Body of pancreas (tissue), 4 donors: ENCODE measurements at places on chromosomes 1 and 21.
A peak's percentile ranks its signal among the peaks of the same experiment; 100 is the strongest.

GRCh38 chr1:241424480-241424971, 67.5 kb upstream of the RGS7 start:
- DNase-seq, result no peak

GRCh38 chr1:42173155-42173933, 8.8 kb upstream of the GUCA2A start:
- peak; percentile 62 for DNase-seq

DNA sequence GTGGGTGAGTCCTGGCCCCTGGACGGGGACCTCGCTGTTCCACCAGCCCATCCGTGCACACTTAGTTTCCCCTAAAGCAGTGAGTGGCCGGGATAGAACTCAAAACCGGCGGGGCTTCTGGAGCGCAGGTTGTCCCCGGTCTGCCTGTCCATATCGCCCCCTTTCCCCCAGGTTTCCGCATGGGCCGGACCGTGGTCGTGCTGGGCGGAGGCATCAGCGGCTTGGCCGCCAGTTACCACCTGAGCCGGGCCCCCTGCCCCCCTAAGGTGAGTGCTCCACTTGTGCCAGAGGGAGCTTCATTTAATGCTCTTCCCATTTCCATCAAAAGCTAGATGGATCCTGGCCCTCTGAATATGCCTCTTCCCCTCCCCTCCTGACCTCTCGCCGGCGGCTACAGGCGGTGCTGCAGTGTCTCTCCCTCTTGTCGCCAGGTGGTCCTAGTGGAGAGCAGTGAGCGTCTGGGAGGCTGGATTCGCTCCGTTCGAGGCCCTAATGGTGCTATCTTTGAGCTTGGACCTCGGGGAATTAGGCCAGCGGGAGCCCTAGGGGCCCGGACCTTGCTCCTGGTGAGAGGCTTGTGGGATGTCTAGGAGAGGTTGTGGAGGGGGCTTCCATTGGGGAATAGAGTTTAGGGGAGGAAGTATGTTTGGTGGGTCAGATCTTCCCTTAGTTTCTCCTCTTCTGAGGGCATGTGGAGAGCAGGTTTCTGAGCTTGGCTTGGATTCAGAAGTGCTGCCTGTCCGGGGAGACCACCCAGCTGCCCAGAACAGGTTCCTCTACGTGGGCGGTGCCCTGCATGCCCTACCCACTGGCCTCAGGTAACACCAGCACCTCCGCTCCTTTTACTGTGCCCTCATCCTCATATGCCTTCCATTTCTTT, 683 bp downstream of the PPOX start:
- DNase-seq, result no peak

DNA sequence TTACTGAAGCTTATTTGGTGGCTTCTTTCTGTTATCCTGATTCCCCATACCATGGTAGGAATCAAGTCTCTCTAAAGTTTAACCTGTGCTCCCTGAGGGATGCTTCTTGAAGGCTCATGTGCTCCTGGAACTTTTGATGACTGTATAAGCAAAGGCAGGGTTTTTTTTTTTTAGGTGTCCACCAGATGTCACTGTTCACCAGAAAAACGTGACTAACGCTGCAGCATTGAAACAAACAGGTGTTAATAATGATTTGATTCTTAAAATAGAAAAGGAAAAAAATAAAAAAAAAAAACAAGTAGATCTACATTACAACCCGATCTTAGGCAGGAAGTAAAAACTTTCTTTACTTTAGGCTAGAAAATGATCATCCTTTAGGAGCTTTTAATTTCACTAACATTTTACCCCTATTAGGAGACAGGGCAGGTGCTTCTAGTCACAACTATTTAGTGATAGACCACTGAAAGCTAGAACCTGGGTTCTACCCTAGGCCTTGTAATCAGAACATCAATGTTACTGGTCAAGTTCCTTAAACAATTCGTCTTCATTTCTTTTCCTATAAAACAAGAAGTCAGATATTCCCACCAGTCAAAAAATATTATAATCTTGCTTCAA, 223.0 kb downstream of the PLA2G4A start:
- no peak for DNase-seq

DNA sequence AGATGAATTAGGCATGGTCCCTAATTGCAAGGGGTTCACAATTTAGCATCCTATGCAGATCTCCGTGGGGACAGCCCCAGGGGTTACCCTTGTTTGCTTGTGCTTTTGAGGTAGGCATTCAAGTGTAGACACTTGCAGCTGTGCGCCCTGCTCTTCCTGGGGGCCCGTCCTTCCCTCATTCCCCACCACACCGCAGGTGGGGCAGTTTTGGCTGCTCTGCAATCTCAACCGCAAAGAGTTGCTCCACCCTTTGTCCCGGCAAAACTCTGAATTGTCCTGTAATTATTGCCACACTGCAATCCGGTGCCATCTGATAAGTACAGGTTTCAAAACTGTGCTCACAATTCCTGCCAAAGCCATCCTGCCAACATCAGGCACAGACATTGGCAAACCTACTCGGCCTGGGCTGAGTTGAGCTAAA, 65.4 kb upstream of the LYST start:
- no peak for DNase-seq

- no peak for DNase-seq
These were observed 32.7 kb upstream of the KIRREL1 start for GRCh38 chr1:157960773-157961172.

DNA sequence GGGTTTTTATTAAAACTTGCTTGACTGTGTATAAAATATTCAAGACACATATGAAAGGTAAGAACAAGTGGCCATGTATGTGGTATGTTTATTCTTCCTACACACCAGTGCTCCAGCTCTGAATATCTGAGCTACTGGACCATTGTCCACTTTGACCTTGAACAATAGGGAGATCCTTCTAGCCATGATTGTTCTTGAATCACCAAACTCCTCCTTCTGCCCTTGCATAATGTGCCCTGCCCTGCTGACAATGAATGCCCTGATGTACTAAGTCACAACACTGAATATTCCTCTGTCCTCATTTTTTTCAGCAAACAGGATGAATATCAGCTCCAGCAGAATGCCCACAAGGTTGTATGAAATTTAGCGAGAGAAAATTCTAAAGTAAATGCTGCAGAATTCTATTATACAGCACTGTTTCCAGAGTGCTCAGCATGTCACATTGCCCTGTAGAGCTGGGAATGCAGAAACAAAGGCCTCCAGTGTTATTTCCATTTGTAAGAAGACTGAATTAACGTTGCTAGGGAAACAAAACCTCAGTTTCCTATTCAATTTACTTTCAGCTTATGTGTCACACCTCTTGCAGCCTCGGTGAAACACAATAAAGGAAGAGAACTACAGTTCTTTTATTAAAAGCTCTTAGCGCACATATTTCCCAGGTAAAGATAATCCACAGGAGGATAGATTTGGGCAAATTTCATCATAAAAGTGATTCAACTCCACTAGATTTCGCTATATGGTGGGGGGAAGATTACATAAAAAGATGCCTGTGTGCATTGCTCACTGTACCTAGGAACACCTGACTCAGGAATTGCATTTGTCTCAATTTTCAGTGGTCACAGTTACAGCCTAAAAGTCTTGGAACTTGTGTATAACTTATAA, 187.4 kb upstream of the ATP1B1 start:
- DNase-seq, result no peak

DNA sequence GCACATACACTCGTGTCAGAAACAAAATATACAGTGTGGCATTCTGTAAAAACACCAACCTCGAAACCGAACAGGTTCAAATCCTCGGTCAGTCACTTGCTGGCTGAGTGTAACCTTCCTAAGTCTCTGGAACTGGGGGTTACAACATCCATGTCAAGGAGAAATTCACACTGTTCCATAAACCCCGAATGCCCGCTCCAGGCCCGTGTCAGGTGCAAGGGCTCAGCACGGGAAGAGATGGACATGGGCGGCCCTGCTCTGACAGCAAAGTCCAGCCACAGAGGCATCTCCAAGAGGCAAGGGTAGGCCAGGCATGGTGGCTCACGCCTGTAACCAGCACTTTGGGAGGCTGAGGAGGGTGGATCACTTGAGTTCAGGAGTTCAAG, 79.5 kb downstream of the SLC66A1 start:
- DNase-seq, result no peak

DNA sequence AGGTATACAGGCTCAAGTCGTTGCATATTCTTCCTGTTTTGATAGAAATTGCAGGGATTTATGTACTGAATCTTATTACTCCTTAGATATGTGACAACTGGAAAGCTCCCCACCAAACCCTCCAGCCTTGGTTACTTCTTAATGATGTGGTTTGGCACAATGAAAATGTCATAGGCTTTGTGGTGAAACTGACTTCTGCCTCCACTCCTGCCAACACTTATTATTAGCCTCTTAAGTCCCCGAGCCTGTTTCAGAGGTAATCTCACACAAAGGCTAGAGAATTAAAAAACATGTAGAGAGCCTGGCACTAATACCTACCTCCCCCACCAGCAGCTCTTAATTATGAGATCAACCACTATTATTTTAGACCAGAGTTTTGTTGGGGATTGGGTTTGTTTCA, 4.2 kb downstream of the COX20 start:
- DNase-seq, result no peak

DNA sequence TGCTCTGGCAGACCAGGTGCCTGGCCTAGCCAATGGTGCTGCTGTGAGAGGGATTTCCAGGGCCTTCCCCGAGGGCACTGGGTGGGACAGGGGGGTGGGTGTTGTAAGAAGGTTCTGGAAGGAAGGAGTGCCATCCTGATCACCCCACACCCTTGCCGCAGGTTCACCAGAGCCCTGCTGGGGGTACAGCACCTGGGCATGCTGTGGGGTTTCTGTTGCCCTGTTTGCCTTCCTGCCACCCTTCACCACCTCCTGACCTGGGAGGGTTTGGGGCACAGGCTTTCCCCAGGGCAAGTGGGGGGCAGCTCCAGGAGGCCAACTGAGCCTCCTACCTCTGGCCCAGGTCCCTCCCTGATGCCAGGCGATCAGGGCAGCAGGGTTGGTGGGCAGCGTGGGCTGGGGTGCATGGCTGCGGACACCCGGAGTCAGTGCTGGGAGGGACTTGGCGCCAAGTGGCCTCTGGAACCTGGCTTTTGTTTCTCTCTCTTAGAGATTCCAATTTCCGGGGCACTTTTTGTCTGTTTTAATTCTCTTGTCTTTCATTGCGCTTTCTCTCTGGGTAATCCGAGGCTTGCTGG, 318.8 kb downstream of the PTPRU start:
- DNase-seq, result no peak

- no peak for DNase-seq
These were observed 362.2 kb downstream of the ZP4 start for GRCh38 chr1:237528545-237528944.

DNA sequence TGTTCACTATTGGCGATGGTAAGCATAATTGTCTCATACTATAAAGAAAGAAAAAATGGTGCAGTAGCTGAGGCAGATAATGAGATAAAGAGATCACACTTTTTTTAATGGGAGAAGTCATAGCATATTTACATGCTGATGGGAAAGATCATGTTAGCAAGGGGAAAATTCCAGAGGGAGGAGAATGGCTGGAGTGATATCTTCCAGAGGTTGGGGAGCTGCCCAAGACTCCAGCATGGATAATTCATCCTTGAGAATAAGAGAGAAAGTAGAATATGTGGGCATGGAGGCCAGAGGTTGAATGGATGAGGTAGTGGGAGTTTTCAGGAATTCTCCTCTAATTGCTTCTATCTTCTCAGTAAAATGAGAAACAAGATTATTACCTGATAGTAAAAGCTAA, 45.8 kb upstream of the RGS1 start:
- DNase-seq, result no peak

DNA sequence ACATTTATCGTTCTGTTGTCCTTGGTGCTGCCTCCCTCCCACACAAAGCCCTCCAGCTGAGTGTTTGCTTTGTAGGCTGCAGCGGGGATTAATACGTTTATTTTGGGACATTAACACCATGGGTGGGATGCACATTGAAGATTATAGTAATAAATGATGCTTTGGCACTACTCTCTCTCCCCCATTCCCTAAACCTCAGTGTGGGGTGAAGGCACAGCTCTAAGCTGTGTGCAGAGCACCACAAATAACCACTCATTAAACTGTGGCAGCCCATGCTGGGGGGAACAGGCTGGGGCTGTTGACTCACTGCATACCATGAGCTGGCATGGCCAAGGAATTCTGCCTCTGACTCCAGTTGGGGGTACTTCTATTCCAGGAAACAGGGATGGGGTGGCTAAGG, 7.7 kb downstream of the PCP4L1 start:
- no peak for DNase-seq

- DNase-seq, result no peak
These were observed 227.4 kb downstream of the SDCCAG8 start for GRCh38 chr1:243483071-243483771.

- DNase-seq, result no peak
These were observed 28.9 kb downstream of the ITLN2 start for GRCh38 chr1:160925652-160926244.

- no peak for DNase-seq
These were observed 12.1 kb downstream of the MCL1 start for GRCh38 chr1:150567341-150567716.

DNA sequence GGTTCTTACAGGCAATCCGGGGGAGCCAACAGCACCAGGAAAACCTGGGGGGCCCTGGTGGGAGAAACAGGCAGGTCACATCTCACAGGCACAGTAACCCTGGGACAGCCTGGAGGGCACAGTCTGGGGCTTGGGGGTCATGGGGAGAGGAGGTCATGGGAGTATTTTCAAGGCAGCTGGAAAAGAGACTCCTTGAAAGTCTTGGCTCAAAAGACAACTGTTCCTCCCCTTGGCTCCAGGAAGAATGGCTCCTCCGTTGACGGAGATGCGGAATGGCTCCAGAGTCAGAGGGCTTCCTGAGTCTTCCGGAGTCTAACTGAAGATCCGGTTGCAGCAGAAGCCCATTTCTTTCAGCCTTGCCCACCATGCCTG, 25.9 kb upstream of the PEF1 start:
- no peak for DNase-seq

DNA sequence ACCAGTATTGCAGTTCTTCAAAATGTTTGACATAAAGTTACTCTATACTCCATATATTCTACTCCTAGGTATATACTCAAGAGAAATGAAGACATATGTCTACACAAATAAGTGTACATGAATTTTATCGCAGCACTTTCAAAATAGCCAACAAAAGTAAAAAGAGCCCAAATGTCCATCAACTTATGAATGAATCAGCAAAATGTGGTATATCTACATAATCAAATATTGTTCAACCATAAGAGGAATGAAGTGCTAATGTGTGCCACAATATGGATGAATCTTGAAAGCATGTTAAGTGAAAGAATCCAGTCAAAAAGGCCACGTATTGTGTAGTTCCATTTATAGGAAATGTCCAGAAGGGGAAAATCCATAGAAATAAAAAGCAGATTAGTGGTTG, 98.6 kb upstream of the F3 start:
- DNase-seq, result no peak
